ENCODE measurements at places on chromosomes 1 and 21.

GRCh38 chr1:150127868-150128267 lies 21.8 kb upstream of the PLEKHO1 start:
- no peak for DNase-seq

GRCh38 chr21:27505516-27505915 lies 538.6 kb upstream of the ADAMTS5 start:
- no peak for DNase-seq

DNA sequence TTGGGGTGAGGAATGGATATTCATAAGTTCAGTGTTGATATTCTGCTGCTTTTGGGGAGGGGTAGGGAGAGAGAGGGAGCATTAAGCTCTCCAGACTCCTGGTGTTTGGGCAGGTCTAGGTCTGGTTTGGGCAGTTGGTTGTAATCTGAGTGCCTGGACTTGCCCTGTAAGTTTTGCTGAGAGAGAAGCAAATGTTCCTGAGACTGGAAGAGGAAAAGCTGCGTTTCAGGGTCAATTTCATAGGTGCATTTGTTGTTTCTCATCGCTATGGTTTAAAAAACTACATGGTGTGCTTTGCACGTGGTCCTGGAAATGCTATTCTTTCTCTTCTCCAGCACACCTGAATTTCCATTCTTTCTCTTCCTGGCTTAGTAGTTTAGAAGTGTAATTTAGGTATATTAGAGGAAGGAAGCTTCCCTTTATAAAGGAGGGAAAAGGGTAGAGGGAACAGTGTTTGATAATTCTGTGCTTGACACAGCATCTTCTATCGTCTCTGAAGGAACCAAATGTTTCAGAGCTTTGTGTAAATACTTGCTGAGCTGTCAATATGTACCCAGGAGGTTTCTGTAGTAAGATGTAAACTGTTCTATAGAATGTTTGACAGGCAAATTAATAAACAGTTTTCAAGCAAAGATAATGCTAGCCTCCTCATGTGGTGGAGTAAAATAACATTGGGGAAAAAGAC lies 6.3 kb downstream of the ARID1A start:
- DNase-seq, result no peak

GRCh38 chr1:174769961-174770549 lies 229.7 kb upstream of the CACYBP start:
- no peak for DNase-seq

DNA sequence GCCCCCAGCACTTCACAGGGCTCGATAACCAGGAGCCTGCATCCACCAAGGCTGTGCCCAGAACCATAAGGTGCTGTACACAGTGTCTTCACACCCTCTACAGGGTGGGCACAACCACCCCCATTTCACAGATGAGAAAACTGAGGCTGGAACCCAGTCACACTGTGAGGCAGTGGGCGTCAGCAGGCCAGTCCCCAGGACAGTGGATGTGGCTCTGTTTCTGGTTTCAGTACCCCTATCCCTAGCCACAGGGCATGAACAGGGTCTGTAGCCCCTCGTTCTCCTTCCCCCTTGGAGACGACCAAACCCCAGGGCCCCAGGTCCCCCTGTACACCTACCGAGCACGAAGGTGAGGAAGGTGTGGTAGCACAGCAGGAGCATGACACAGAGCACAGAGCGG lies 27.6 kb downstream of the TTC39A start:
- no peak for DNase-seq

- no peak for DNase-seq
These were observed 34.3 kb downstream of the CASZ1 start for GRCh38 chr1:10762153-10762523.

DNA sequence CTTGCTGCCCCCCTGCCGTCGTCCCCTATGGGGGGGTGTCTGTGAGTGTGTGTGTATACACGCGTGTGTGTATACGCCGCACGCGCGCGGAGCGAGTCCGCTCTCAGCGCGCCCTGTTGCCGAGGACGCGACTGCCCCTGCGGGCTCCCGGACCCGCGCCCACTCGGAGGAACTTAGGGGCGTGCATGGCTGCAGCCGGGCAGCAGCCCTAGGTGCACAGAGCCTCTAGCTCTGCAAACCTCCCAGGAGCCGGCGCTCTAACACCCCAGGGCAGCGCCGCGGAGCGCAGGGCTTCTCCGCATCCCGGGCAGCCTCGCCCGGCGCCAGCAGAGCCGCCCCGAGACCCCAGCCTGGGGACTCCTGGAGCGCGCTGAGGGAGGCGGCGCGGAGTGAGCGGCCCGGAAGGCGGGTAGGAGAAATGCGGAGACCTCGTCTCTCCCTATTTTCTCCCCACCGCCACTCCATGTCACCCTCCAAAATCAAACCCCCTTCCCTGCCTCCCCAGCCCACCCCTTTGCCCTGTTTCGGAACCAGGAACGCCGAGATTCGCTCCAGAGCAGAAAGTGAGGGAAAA lies 574 bp downstream of the ITPKB start:
- DNase-seq, result no peak

Measured in stimulated activated CD4-positive, alpha-beta T cell treated with anti-CD3 and anti-CD28 coated beads, Interleukin-1b, Interleukin-23, amount 100 ng/mL, for 1 hour (primary cell).